Fibroblast of upper back skin (primary cell): ENCODE measurements at places on chromosomes 3 and 15.

DNA sequence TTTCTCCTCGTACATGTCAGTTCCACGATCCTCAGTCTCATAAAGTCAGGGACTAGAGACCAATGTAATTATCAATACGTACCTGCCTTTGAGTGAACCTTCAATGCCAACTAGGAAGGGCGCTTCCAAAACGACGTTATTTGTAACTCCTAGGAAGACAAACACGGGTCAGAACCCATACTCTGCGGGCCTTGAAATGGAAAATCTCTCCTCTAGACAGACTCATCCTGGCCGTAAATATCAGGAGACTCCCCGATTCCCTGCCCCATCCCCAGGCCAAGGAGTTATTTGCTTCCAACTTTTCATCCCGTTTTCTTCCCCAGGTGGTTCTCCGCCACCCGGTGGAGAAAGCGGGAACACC lies 578 bp downstream of the OIP5 start:
- peak; percentile 57 for DNase-seq

DNA sequence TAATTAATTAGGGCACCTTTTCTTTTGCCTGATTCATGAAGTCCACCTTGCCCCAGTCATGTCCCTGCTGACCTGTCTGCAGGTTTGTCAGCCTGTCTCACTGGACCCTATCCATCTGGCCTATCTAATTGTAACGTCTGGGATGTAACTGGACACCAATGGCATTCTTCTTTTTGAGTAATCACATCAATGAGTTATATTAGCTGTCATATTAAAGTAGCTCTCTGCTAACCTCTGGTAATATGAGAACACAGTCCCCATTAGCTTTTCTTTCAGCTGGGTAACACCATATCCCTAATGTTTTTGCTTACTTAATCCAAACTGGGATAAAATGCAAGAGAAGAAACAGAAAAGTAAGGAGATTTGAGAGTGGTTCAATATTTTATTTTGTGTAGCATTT lies 166.2 kb upstream of the VEPH1 start:
- peak; percentile 8 for DNase-seq

DNA sequence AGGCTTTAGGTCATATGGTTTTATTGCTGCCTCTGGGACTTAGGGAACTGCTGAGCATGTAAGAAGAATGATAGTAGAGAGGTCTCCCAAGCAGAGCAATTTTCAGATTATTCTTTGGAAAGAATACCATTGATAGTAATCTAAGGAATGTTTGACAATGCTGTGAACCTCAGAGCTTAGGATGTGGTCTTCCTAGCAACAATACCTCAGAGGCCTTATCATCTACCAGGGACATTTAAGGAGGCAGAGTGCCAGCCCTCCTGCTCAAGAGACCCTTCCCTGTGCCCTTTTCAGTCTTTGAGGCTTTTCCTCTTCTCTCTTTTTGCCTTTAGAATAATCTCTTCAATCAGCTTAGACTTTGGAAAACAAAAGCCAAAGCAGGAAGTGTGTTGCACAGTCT lies 272.1 kb downstream of the OXSM start:
- DNase-seq: no peak

- DNase-seq: no peak
Observed at GRCh38 chr15:67080900-67081431, 15.6 kb downstream of the SMAD3 start.

- no peak for DNase-seq
Observed at GRCh38 chr3:3353153-3353552, 173.7 kb upstream of the CRBN start.

DNA sequence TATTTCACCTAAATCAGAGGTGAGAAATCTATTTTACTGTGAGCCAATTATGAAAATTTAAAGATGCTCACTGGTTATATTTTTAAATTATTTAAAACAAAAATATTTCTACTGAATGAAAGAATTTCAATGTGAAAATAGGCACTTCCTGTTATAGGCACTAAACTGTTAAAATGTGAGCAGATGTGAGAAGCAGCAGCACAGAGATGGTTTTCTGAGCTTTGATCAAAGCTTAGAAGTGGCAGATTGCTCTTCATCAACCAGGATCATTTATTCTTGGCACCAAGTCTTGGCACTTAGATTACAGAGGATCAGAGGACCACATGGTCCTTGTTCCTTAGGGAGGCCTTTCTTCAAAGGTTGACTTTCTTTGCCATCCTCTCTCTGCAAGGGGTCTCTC lies 18.0 kb upstream of the TSC22D2 start:
- no peak for DNase-seq

- DNase-seq: no peak
Observed at GRCh38 chr15:41550066-41550775, 6.2 kb upstream of the RPAP1 start.

- peak; percentile 74 for DNase-seq
Observed at GRCh38 chr3:104198131-104198530, 1168.6 kb upstream of the ALCAM start.

DNA sequence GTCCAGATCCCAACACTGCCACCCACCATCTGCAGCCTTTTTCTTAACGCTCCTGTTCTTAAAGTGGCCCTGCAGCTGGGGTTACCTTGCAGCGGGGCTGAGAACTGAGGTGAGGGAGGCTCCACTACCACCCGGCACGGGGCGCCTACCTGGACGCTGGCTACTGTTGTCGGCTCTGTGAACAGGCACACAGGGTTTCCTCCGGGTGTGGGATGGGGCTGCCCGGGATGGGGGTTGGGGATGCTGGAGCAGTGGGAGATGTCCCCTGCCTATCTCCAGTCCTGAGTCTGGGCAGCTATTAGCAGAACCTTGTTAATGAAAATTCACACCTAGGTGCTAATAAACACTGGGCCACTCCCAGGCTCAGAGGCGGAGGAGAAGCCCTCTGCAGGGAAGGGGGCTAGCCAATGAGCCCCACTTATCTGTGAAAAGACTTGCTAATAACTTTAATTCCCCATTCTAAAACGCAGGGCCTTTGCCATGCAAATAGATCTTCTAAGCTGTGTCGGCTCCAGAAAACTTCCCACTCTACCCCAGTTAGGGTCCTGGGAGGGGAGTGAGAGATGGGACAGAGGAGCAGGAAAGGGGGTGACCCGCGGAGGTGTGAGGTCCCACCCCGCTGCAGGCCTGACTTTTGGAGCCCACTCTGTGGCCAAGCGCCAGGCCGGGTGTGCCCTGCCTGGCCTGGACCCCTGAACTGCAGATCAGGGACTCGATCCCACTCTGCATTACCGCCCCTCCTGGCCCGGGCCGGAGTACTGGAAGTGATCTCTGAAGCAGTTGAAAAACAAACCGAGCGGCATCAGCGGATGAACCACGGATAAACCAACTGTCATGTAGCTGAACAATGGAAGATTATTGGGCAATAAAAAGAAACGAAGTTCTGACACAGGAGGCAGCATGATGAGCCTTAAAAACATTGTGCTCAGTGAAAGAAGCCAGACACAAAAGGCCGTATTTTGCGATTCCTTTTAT lies 3.1 kb downstream of the MESP1 start:
- DNase-seq: no peak

DNA sequence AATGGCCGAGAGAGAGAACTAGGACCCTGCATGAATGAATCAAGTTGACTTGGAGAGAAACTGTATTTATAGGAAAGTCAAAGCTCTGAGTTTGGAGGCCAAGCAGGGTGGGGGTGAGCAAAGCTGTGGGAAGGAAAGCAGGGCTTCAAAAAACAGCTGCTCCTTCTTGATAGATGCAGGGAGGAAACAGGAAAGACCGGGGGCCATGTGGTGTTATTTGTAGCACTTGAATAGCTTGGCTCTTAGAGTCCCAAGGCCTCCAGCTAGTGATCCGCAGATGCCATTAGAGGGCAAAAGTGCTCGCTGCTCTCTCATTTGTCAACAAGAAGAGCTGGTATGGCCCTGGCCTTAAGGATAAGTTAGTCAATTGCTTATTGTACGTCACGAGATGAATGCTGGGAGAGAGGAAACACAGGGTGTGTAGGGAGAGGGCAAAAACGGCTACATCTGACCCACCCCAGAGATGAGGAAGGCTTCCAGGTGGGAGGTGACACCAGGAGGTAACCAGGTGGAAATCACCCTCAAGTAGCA lies at the start of gene ALG1L2:
Gene ALG1L2 (plus strand): TSS at position 481 of the 531 bp plus-strand sequence. CDS start 186 bp downstream, outside the sequence.
- no peak for DNase-seq

- no peak for DNase-seq
Observed at GRCh38 chr3:176193032-176193730, 1004.1 kb downstream of the TBL1XR1 start.

DNA sequence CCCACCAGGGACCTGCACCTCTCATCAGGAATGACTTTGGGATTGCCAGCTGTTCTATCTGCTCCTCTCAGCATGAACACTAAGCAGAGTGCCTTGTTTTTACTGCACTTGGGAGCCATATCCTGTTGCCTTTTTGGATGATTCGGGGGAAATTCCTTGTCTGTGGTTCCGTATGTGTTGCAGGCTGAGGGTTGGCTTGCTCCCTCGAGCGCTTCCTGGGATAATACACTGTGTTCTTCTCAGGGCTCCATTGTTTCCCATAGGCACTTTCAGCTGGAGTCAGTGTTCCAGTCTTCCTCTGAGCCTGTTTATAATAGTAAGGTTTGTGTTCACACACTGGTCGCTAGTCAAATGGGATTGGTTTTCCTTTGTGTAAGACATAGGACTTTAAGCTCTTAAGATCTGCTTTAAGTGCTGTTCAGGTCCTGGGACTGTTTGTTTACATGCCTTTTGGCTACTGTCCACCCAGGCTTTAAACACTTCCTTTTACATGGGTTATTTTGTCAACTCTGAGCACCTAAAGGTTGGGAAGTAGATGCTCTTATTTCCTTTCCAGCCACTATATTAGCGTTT lies 23.4 kb downstream of the BOC start:
- no peak for DNase-seq

DNA sequence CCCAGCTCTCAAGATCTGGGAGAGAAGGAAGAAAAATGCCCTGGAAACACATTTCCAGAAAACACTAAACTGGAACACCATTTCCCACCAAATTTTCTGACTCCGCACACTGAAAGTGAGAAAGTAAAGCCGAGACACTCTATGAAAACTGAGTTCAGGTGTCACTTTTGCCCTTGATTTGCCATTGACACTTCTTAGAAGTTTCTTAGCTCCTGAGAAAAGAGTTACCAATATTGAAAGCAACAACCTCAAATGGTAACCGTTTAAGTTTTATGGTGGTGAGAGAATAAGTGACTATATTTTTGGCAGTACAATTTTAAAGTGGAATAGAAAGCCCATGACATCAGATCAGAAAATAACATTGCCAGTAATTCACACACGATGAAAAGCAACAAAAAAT lies 39.0 kb downstream of the CD86 start:
- DNase-seq: no peak

DNA sequence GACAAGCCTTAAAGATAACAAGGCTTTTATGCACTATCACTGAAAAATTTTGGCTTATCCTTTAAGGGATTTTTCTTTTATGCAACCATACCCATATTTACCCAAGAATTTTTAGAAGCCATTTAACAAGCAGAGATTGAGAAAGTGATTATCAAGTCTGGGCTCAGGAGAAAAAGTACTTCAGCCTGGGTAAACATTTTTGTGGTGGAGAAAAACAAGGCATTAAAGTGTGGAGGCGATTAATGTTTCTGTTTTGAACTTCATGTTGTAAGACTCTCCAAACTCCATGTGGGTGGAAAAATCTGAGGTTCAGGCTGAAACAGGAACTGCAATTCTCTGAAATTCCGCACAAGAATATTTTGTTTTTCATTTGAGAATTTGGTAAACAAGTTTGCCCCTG lies 260.4 kb upstream of the KCNMB2 start:
- no peak for DNase-seq

DNA sequence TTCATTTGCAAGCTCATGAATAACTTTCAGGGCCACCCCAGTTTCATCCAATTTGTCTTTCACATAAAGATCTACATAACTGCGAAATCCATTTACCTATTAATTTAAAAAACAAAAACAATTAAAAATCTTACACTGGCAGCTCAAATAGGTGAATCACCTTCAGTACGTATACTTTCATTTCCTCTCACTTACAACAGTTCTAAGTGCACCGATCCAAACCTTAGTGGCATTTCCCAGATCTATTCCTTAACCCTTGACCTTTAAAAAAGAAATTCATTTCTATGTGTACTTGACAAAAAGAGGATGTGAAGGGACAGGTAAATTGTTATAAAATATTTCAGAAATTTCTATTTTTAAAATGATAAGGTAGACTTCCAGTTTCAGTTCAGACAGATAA lies 30.8 kb downstream of the TOP2B start:
- DNase-seq: no peak

DNA sequence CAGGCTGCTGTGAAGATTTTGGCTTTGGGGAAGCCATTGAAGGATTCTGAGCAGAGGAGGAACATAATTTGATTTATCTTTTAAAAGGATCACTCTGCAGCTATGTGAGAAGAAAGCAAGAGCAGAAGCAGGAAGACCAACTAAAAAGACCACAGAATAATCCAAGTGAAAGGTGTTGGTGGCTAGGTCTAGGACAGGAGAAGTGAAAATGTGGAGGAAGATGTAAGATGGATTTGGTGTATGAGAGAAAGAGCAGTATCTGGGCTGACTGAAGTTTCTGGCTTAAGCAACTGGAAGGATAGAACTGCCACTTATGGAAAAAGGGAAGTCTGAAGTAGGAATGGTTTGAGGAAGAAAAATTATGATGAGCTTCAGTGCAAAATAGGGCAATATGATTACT lies 62.0 kb downstream of the SFMBT1 start:
- DNase-seq: no peak

DNA sequence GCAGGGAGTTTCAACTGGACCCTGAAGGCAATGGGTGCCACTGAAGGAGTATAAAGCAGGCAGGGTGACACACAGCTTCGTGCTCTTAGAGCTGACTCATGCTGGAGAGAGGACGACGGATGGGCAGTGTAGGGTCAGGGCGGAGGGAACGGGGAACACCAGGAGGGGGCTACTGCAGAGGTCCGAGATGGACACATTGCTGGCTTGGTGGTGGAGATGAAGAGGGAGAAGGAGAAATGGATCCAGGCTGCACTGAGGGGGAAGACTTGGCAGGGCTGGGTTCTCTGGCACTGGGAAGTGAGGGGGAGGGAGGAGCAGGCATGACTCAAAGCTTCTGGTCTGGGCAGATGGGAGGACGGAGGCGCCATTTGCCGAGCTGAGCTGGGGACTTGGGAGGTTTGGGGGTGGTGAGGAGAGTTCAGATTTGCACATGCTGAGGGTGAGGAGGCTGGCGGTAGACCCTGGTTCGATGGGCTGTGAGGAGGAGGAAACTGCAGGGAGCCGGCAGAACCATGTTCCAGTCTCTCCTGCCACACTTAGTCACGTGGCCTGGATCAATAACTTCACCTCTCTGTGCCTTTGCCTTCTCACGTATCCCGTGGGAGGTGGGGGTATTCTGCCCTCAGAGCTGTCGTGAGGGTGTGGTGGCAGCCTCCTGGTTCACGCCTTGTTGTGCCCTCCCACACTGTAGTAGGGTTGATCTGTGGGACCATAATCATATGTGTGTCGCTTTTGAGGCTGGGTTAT lies 4.6 kb upstream of the KCTD6 start:
- peak; percentile 62 for DNase-seq

DNA sequence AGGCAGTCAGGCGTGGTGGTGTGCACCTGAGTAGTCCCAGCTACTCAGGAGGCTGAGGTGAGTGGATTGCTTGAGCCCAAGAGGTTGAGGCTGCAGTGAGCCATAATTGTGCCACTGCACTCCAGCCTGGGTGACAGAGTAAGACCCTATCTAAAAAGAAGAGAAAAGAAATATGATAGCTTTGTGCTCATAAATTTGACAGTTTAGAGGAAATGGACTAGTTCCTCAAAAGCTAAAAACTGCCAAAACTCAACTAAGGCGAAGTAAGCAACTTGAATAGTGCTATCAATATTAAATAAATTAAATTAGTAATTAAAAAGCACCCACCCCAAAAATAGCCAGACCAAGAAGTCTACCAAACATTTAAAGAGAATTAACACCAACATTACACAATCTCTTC lies 24.5 kb upstream of the SLC15A2 start:
- no peak for DNase-seq

GRCh38 chr3:100113723-100114412 lies 433 bp downstream of the FILIP1L start:
- DNase-seq: no peak
